Prostate gland (tissue), 2 donors: ENCODE measurements at places on chromosomes 7 and 10.

DNA sequence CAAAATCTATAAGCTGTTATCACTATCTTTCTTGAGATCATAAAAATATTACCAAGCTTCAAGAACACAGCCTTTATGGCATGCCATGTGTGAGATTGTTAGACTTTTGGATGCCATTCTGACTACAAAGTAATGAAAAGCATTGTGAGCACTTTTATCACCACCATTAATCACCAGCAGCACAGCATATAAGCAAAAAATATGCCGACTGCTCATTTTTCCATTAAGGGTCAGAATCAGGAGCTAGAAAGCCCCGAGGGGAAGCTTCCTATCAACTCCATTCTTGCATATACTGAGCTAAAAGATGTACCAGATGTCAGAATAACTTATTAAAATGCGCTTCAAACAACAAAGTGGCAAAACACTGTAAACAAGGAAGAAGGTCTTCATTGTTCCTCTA is 114.3 kb downstream of the LMBR1 start:
- DNase-seq: no peak

- no peak for DNase-seq
These were observed 58.7 kb upstream of the MYL10 start for GRCh38 chr7:101687791-101688182.

- DNase-seq: peak; percentile 49
These were observed 223.5 kb upstream of the PHYHIPL start for GRCh38 chr10:58952747-58953466.

DNA sequence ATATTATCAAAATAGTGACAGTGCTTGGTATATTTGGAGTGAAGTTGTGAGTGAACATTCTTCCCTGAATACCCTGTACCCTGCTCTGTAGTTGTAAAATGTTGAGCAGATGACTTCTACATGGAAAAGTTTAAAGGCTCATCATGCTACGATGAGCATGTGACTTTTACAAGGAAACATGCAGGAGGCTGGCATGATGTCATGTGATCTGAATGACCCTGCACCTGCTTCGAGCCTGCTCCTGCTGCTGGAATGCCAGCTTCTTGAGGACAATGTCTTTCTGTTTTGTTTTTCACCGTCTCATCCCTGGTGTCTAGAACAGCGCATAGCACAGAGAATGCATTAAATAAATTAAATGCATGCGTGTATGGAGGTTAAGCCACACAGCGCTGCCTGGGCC is 5.4 kb upstream of the INPP5A start:
- no peak for DNase-seq

GRCh38 chr10:31011665-31012022 is 20.0 kb downstream of the ZNF438 start:
- DNase-seq: no peak

DNA sequence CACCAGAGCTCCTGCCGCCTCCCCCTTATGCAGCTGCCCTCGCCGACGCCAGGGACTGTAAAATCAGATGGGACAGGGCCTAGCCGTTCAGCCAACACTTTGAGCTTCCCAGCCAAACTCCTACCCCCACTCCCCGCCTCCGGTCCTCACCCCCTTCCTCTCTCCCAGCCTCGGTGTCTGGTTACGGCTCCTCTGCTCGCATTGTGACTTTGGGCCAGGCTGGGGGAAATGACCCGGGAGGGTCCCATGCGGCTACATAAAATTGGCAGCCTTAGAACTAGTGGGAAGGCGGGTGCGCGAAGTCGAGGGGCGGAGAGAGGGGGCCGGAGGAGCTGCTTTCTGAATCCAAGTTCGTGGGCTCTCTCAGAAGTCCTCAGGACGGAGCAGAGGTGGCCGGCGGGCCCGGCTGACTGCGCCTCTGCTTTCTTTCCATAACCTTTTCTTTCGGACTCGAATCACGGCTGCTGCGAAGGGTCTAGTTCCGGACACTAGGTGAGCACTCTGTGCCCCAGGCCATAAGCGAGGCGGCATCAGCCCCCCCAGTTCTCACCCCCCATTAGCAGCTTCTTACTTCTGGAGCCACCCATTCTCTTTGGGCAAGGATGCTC is at the start of gene KAZALD1:
TSS of gene KAZALD1 (plus strand) at position 366 of the 608 bp plus-strand sequence. CDS start 604 bp downstream, outside the sequence.
- DNase-seq: peak; percentile 35

GRCh38 chr10:60446070-60446833 is 56.6 kb upstream of the ANK3 start:
- DNase-seq: no peak

- no peak for DNase-seq
These were observed 67.8 kb upstream of the PCBD1 start for GRCh38 chr10:70956029-70956759.

- no peak for DNase-seq
These were observed 152.1 kb upstream of the KMT2E start for GRCh38 chr7:104861729-104862390.

DNA sequence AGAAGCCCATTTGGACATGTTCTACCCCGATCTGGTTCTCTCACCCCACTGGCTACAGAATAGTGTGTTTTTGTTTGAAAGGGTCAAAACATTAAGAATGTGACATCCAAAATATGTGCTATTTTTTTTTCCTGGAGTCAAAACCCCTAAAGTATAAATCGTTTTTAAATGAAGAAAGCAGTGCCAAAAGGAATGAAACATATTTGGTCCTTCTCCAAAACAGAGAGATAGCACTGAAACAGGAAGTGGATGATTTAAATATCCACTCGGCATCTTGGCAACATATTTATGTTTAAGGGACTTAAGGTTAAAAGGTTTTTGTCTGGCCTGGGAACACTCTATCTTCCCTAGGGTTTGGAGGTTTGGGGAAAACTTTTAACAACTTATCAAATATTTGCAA is 32.3 kb downstream of the CALD1 start:
- no peak for DNase-seq

- DNase-seq: no peak
These were observed 153.7 kb downstream of the DNAJB6 start for GRCh38 chr7:157490465-157490912.

DNA sequence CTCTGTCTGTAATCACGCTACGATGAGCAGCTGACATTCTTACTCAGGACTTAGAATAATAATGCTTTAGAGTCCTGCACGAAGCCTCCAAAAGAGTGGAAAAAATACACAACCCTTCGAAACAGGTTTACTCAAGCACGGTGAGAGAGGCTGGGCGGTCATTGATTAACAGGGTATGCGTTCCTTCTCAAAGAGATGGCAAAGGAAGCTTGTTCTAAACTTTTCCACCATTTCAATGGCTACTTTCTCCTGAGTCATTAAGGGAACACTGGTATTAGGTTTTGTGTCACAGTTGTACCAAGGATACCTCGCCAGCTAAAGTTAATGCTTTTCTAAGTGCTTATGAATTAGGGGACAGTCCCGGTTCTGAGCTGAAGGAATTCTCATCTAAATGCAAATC is 141.9 kb upstream of the RHEB start:
- DNase-seq: no peak
